Smooth muscle cell of the brain vasculature (primary cell): ENCODE measurements at places on chromosomes 4 and X.

DNA sequence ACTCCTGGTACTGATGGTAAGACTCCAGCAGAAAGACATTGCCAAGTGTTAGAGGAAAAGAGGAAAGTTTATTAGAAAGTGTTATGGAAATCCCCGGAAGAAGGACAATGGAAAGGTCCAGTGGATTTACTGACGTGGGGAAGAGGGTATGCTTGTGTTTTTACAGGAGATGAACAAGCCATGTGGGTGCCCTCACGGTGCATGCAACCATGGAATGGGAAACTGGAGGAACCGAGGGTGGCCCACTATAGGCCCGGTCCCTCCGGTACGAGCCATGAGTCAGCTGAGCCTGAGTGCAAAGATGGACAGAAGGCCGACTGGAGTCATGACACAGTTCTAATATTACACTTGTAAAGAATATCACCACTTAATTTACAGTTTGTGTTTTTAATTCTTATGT is 123.3 kb upstream of the ZCCHC13 start:
- DNase-seq: no peak

GRCh38 chr4:42050516-42051249 is 60.4 kb downstream of the SLC30A9 start:
- no peak for DNase-seq

- no peak for DNase-seq
Measured at GRCh38 chrX:91080822-91081221, 353.8 kb upstream of the PABPC5 start.

DNA sequence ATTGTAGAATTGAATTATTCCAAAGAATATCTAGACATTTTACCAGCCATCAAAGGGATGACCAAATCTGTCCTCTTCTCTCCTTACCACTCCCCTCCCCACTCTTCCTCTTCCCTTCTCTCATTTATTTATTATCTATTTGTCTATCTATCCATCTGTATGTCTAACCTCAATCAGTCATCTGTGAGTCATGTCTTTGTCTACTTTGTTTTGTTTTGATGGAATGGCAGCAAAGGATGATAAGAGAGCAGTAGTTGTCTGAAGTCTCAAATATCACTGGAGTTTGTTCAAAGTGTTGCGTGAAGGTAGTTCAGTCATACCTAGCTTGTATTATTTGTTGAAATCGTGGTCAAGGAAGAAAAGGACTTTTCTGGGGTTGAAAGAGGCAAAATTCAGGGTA is 34.7 kb upstream of the PGRMC2 start:
- DNase-seq: no peak

DNA sequence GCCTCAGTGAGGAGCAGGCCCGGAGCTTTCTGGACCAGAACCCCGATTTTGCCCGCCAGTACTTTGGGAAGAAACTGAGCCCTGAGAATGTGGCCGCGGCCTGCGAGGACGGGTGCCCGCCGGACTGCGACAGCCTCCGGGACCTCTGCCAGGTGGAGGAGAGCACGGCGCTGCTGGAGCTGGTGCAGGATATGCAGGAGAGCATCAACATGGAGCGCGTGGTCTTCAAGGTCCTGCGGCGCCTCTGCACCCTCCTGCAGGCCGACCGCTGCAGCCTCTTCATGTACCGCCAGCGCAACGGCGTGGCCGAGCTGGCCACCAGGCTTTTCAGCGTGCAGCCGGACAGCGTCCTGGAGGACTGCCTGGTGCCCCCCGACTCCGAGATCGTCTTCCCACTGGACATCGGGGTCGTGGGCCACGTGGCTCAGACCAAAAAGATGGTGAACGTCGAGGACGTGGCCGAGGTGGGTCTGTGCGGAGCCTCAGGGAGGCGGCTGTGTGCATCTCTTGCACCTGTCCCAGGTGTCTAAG is 323 bp downstream of the PDE6B start:
- no peak for DNase-seq

GRCh38 chr4:165631208-165631894 is 241.7 kb upstream of the TLL1 start:
- DNase-seq: no peak

DNA sequence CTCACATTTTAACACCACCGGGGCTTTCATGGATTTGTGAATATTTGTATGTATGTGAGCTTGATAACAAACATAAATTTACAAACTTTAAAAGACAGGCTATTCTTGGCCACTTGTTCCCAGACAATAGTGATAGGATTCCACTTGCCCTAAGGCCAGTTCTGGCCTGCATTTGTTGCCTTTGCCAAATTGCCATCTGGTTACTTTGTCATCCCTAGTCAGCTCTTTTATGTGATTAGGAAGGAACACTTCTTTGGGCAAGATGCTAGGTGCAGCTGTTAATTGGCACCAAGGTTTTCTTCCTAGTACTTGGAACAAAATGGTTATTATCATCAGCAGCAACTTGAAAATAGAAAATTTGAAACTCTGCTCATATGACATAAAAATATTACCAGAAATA is 63.3 kb downstream of the CCSER1 start:
- DNase-seq: no peak

DNA sequence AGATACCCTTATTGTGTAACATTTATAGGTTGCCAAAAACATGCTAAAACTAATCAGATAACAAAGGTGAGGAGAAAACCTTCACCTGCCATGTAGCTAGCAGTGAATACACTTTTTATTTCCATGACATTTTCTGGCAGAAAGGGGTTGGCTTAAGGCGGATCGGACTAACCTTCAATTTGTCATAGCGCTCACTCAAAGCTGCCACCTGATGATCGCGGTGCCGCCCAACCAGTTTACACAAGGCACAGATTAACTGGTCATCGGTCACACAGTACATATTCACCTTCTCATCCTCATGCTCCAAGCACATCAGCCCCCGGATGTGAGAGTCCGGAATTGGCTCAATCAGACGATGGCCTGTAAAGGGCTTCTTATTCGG is 53.7 kb downstream of the MID1 start:
- DNase-seq: no peak
